ENCODE measurements at places on chromosomes 6 and 20. TPM values are rescaled to one million over a fixed set of nuclear protein-coding genes. Genes with fewer than 3 reads are reported as not detected.

- no peaks in the 10 kb centered on the region for H3K27me3 ChIP-seq
- H3K4me3 ChIP-seq: no peak overlapping the region
- DNase-seq: no peak
- no peaks in the 10 kb centered on the region for H3K36me3 ChIP-seq
Observed at GRCh38 chr6:46719099-46719498, 16.1 kb downstream of the PLA2G7 start.

DNA sequence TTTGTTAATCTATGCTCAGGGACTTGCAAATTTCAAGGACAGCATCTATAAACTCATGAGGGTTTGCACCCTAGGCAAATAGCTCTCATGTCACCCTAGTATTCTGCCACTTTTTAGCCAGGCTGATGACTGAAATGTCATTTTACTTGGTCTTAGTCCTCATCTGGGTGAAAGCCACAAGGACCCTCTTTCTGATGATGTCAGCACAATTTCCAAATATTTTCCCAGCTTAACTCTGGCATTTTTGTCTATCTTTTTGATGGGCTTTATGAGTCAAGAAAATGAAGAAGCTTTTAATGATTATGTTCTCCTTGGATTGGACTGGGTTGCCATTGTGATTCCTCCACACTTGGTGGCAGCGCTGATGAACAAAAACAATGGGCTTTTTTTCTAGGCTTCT is 420.1 kb upstream of the BTBD3 start:
- no peak overlapping the region for H3K4me3 ChIP-seq
- H3K27ac ChIP-seq: no peak overlapping the region
- no peak for DNase-seq
- H3K36me3 ChIP-seq: no peaks in the 10 kb centered on the region
- H3K27me3 ChIP-seq: no peaks in the 10 kb centered on the region

DNA sequence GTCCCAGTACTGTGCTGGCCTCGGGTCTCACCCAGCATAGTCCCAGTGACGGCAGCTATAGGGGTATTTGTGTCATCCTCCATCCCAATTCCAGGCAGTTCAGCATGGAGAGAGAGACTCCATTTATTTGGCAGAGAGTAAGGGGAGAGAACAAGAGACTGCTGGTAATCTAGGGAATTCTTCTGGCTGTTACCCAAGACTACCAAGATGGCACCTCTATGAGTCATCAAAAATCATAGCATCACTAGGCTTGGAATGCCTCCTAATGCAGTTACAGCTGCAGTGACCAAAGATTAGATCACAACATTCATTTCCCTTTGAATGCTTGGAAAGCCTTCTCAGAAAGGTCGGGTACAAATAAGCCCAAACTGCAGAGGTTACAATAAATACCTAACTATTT is 660.4 kb upstream of the FLRT3 start:
- no peaks in the 10 kb centered on the region for H3K27me3 ChIP-seq
- no peaks in the 10 kb centered on the region for H3K4me1 ChIP-seq
- no peak overlapping the region for H3K27ac ChIP-seq

WFDC10A gene
- not detected for total RNA-seq

DNA sequence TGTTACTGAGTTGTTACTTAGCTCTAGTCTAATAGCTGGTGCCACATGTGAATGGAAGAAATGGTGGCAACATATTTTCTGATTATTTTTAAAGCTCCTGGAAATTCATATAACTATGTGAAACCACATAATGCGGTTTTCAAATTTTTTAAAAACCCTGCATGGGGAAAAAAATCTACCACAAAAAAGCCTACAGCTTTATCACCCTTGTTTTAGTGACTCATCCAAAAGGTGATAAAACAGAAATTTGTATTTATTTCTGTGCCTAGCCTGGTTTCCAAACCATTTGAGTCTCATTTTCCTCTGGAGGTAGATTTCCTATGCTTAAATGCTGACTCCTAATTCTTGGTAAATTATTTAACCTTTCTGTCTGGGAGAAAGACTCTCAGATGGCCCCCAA is 5.4 kb upstream of the FBXO30 start:
- no peaks in the 10 kb centered on the region for H3K4me1 ChIP-seq
- no peak overlapping the region for H3K4me3 ChIP-seq
- H3K27me3 ChIP-seq: no peaks in the 10 kb centered on the region

DNA sequence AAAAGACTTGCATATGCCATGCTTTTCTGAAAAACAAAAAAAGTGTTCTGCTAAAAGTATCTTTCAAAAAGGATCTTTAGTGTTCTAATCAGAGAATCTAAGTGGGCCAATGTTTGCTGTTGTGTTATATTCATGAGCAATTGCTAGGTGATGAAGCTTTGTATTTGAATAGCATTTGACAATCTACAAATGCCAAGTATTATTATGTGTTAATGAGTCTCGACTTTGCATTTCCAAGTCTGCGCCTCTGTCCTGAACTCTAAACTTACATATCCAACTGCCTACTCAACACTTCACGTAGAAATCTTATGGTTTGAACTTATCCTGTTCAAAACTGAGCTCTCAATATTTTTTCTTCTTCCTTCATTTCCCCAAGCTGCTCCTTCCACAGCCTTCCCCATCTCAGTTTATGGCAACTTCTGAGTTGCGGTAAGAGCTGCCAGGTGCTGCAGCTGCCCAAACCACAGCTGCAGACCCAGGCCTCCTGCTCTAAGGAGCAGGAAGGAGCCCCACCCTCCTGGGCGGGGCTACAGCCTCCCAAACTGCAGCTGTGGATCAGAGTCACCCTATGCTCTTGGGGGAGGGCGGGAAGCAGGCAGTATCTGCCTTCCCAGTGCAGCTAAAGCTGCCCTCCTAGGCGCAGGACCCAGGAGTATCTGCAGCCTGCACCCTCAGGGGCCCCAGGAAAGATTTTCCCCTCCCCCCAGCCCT is 16.7 kb upstream of the MAK start:
- no peak overlapping the region for H3K27ac ChIP-seq
- H3K36me3 ChIP-seq: no peaks in the 10 kb centered on the region
- DNase-seq: no peak
- H3K4me3 ChIP-seq: no peak overlapping the region
- H3K27me3 ChIP-seq: no peaks in the 10 kb centered on the region

DNA sequence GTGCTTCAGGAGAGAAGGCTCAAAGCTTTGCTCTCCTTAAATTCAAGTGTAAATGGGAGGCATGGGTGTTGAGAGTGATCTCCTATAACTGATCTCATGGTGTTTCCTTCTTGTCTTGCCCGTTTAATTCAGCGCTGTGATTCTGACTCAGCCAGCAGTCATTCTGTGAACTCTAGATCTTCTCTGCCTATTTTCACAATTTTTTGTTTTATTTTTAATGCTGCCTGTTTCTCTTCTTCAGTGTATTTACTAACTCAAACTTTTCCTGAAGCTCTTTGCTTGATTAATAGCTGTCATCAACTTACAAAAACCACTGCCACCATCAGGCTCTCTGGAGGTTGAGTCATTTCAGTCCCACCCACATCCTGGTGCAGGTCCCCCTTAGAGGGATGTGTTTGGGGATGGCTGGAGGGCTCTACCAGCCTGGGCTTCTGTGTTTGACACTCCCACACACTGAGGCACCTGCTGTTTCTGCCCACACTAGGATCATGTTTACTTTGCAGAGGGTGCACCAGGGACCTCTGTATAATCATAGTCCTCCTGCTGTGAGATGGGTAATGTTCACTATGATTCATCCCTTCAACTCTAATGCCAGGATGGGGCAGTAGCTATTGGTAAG is 94.0 kb downstream of the SHLD1 start:
- H3K27ac ChIP-seq: no peak overlapping the region
- no peak for DNase-seq
- no peak overlapping the region for H3K4me3 ChIP-seq
- no peaks in the 10 kb centered on the region for H3K36me3 ChIP-seq
- no peaks in the 10 kb centered on the region for H3K4me1 ChIP-seq

TAP2 gene
- total RNA-seq: 45.2 TPM

DNA sequence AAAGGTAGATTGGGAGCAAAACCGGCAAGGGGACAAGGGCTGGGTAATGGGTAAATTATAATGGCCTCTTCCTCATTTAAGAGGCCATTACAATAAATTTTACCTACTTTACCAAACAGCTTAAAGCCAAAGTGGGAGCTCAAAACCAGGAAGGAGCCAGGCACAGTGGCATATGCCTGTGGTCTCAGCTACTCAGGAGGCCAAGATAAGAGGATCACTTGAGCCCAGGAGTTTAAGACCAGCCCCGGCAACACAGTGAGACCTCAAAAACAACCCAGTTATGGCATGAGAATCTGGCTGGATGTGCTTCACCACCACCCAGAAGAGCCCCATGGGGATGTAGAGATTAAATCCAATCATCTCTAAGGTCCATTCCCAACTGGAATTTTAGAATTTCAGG is 52.9 kb upstream of the TAF8 start:
- no peaks in the 10 kb centered on the region for H3K36me3 ChIP-seq
- no peak overlapping the region for H3K27ac ChIP-seq
- no peak for DNase-seq
- no peak overlapping the region for H3K4me3 ChIP-seq

- peaks cover 6% of the 10 kb centered on the region for H3K27me3 ChIP-seq
- H3K36me3 ChIP-seq: no peaks in the 10 kb centered on the region
- H3K4me1 ChIP-seq: peaks cover 2% of the 10 kb centered on the region
Observed at GRCh38 chr6:45658400-45658799, 280.7 kb upstream of the SUPT3H start.

- no peak overlapping the region for H3K27ac ChIP-seq
- H3K36me3 ChIP-seq: no peaks in the 10 kb centered on the region
- H3K27me3 ChIP-seq: no peaks in the 10 kb centered on the region
- H3K4me1 ChIP-seq: no peaks in the 10 kb centered on the region
Observed at GRCh38 chr6:151716526-151716932, 91.0 kb upstream of the ESR1 start.

GRCh38 chr20:63055575-63056235 is 48.9 kb upstream of the BHLHE23 start:
- no peaks in the 10 kb centered on the region for H3K27me3 ChIP-seq
- H3K4me3 ChIP-seq: no peak overlapping the region
- DNase-seq: no peak
- no peaks in the 10 kb centered on the region for H3K36me3 ChIP-seq
- no peak overlapping the region for H3K27ac ChIP-seq

NINL gene
- total RNA-seq: 5.3 TPM

- DNase-seq: no peak
- H3K4me3 ChIP-seq: no peak overlapping the region
- no peaks in the 10 kb centered on the region for H3K4me1 ChIP-seq
- H3K27ac ChIP-seq: no peak overlapping the region
- no peaks in the 10 kb centered on the region for H3K27me3 ChIP-seq
Observed at GRCh38 chr6:93341900-93342613, 77.3 kb downstream of the EPHA7 start.

ELOVL2 gene
- total RNA-seq: 0.11 TPM

DNA sequence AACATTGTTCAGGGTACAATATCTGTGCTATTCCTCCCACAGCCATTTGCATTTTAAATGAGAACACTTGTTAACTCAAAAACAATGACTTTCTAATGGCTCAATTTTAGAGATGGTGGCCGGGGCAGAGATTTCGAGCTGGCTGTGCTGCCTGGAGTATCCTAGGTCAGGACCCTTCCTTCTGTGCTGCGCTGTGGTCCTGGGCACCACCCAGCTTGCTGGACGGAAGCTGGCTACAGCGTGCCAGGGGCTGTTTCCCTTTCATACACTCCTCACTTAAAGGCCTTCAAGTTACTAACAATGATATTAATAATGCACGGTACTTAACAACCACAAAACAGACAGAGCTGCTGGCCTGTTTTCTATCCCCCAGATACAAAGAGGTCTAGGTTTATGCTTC is 194.4 kb upstream of the CST7 start:
- DNase-seq: no peak
- no peaks in the 10 kb centered on the region for H3K27me3 ChIP-seq
- no peak overlapping the region for H3K4me3 ChIP-seq
- no peaks in the 10 kb centered on the region for H3K36me3 ChIP-seq
- no peaks in the 10 kb centered on the region for H3K4me1 ChIP-seq
- H3K27ac ChIP-seq: no peak overlapping the region

PRND gene
- not detected for total RNA-seq

CD93 gene
- total RNA-seq: 5.3 TPM

All from colonic mucosa (tissue), 4 donors.